Hypothalamus (tissue), 51 donors: ENCODE measurements at places on chromosomes 4 and X.

DNA sequence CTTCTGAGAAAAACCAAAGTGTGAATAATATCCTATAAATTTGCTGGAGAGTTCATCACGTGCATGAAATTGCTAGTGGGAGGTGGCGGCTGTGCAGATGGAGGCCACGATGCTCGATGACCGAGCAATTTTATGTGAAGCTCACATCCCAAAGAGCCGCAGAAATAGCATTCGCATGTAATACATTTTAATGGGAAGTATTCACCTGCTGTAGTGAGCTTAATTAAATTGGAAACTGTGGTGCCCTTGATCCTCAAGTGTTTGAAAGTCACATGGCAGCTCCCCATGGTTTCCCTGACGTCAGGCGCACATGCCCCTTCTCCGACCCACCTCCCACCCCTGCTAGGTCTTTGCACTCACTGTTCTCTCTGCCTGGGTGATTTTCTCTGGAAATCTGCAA, 136.8 kb downstream of the STK32B start:
- no peak for DNase-seq

- no peak for DNase-seq
These were observed 54.2 kb upstream of the SMIM10 start for GRCh38 chrX:134936542-134936941.

GRCh38 chrX:69022430-69022829, 142.8 kb downstream of the PJA1 start:
- no peak for DNase-seq

- no peak for DNase-seq
These were observed 26.1 kb downstream of the PPP2R3B start for GRCh38 chrX:360496-361150.

DNA sequence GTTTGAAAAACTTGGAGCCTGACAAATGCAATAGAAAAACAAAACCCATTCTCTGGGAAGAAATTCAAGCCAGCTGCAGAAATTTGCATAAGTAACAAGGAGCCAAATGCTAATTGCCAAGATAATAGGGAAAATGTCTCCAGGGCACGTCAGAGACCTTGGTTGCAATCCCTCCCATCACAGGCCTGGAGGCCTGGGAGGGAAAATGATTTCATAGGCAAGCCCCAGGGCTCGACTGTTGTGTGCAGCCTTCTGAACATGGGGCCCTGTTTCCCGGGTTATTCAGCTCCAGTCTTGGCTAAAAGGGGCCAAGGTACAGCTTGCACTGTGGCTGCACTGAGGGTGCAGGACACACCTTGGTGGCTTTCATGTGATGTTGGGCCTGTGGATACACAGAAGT, 760.4 kb upstream of the PABPC4L start:
- DNase-seq = no peak

- DNase-seq = no peak
These were observed 2.8 kb downstream of the PORCN start for GRCh38 chrX:48511560-48511959.

DNA sequence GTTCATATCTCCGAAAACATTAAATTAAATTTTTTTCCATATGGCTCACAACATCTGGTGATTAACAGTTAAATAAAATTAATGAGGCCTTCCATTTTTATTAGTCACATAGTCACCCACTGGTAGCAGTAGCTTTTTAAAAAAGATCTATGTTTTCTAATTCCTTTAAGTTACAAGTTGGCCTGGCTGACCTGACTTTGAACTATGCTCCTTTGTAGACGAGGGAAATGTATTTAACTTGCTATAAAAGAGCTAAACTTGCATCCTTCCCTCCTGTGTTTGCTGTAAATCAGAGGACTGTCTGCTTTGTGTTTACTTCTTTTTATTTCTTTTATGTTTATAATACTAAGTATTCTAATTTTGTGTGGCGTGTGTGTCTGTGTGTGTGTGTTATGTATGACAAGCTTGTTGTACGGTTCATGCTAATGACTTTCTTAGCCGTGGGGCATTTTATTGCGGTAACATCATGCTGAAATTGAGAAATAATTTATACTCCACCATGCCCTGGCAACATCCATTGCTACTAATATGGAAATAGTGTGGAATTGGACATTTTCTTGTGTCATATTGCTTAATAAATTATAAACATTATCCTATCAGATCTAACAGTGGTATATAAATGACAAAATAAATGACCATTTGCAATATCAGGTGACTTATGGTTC, 241.7 kb downstream of the SNCA start:
- no peak for DNase-seq

GRCh38 chrX:154724993-154725756, 25.7 kb downstream of the GAB3 start:
- no peak for DNase-seq

DNA sequence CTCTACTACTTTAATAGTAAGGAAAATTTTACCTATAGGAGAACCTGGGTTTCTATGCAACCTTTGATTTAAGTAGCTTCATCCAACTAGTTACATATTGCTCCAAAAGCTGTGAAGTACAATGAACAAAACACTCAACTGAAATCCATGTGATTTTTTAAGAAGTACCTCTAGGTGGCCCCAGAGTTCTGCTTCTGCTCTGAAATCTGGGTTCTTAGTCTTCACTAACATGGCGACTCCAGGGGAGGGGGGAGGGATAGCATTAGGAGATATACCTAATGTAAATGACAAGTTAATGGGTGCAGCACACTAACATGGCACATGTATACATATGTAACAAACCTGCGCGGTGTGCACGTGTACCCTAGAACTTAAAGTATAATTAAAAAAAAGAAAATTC, 73.4 kb upstream of the MAGEB2 start:
- no peak for DNase-seq

GRCh38 chrX:93422693-93423092, 250.7 kb downstream of the NAP1L3 start:
- DNase-seq = no peak

DNA sequence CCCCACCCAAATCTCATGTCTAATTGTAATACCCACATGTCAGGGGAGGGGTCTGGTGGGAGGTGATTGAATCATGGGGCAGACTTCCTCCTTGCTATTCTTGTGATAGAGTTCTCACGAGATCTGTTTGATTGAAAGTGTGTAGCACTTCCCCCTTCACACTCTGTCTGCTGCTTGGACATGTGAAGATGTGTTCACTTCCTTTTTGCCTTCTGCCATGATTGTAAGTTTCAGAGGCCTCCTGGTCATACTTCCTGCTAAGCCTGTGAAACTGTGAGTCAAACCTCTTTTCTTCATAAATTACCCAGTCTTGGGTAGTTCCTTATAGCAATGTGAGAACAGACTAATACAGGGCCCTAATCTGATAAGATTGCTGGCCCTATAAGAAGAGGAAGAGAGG, 1514.8 kb downstream of the RPA4 start:
- no peak for DNase-seq

GRCh38 chrX:17007134-17007768, 60.8 kb downstream of the REPS2 start:
- no peak for DNase-seq

- DNase-seq = no peak
These were observed 586.0 kb upstream of the AADAT start for GRCh38 chr4:170675568-170676262.

DNA sequence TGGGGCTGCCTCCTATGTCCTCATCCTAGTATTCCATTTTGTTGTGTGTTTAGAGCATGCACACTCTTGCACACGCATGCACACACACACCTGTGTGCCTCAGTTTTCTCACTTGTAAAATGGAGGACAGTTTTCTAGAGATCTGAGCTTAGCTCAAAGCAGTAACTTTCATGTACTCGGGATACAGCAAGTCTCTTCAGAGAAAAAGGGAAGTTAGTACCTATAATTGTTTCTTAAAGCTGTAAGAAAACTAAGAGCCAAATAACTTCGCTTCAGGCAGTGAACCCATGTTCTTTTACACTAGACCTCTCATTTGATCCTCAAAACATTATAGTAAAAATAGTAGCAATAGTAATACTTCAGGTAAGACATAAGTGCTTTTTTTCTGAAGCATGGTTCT, 49.6 kb downstream of the KIT start:
- no peak for DNase-seq

GRCh38 chr4:142960867-142961644, 115.0 kb upstream of the INPP4B start:
- no peak for DNase-seq

DNA sequence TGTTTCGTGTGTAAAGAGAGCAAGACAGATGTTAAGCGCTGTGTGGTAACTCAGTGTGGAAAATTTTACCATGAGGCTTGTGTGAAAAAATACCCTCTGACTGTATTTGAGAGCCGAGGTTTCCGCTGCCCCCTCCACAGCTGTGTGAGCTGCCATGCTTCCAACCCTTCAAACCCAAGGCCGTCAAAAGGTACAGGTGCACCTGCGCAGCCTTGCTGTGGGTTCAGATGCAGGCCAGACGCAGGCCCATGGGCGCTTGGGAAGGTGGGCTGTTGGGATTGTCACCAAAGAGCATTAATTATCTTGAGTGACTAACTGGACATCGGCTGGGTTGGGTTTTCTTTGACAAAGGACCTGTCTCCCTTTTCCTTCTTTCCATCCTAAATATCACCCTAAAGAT, 55.4 kb downstream of the NELFA start:
- no peak for DNase-seq

DNA sequence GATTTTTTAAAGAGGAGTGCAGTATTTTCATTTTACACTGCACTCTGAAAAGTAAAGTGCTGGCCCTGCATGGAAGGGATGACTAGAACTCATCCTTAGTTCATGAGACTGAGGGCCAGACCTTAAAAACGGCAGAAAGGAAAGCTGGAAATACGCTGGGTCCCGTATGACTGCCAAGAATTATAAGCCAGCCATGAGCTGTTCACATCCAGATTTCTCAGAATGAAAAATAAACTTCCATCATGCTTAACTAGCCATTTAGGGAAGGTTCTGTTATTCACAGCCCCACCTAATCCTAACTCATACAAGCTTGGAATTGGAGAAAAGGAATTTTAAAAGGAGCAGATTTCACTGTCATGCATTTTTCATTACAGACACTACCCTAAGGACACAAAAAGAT, 894.4 kb downstream of the FAT4 start:
- DNase-seq = no peak

DNA sequence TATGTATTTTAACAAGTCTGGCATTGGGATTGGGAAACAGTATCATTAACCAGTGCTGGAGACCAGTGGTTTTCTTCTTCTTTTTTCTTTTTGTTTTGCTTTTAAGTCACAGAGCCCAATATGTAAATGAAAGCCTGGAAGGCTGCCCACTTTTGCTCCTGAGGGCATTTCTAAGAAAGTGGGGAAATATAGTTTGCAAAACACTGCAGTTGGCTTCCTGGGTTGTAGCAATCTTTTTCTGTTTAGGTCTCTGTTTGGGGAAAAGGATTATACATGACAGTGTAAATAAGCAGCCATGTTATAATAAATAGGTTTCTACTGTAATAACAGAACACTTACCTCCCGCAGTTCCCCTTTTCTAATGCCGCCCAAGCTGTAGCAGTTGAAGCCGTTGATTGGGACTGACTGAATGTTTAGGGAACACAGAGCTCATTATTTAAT, 105.5 kb downstream of the TMEM164 start:
- no peak for DNase-seq

DNA sequence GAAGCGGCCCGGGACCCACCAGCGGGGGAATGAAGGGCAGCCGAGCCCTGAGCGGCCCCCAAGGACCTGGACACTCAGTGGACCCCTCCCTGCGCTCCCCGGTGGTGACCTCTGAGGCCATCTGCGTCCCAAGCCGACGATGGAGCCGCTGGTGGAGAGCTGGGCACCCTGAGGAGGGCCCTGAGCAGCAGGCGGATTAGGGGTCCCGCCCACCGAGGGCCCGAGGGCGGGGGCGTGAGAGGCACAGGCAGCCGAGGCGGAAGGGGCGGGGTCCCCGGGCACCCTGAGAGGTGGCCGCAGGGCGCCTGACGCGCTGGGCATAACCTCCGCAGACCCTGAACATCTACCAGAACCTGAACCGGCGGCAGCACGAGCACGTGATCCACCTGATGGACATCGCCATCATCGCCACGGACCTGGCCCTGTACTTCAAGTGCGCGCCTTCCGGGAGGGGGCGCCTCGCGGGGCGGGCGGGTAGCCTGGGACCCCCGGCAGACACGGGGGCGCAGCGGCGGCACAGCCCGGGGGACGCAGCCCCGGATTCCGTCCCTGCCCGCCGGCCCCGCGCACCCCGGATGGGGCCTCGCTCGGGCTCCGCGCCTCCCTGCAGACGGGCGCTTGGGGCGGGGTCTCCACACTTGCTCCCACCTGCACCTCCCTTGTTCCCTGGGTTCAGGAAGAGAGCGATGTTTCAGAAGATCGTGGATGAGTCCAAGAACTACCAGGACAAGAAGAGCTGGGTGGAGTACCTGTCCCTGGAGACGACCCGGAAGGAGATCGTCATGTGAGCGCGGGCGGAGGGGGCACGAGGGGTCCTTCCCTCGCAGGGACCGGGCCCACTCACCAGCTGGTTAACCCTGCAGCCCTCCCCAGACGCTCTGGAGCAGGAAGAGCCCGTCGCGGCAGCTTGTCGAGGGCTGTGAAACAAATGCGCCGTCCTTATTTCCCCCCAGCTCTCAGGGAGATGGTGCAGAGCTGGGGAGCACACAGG, 10.3 kb downstream of the ATP5ME start:
- DNase-seq = no peak

GRCh38 chr4:67684839-67685531, 16.0 kb downstream of the UBA6 start:
- DNase-seq = no peak

GRCh38 chr4:39505581-39505980, 21.7 kb downstream of the UGDH start:
- DNase-seq = no peak

DNA sequence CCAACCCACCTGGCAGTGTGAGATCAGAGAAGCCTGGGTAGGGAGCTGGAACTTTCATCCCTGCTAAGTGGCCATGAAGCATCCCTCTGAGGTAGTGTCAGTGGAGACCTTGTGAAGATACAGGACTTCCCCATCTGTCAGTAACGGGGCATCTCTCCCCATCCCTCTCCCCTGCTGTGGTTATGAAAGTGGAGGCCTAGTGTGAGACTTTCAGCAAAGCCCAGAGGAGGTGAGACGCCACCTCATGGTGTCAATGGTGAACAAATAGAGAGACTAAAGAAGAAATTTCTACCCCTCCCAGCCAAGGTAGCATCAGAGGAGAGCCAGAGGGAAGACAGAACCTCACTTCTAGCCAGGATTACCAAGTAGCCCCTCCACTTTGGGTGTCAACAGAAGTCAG, 150.2 kb downstream of the VEGFC start:
- no peak for DNase-seq

DNA sequence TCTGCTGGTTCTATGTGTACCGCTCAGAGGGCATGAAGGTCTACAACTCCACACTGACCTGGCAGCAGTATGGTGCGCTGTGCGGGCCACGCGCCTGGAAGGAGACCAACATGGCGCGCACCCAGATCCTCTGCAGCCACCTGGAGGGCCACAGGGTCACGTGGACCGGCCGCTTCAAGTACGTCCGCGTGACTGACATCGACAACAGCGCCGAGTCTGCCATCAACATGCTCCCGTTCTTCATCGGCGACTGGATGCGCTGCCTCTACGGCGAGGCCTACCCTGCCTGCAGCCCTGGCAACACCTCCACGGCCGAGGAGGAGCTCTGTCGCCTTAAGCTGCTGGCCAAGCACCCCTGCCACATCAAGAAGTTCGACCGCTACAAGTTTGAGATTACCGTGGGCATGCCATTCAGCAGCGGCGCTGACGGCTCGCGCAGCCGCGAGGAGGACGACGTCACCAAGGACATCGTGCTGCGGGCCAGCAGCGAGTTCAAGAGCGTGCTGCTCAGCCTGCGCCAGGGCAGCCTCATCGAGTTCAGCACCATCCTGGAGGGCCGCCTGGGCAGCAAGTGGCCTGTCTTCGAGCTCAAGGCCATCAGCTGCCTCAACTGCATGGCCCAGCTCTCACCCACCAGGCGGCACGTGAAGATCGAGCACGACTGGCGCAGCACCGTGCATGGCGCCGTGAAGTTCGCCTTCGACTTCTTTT, 32.2 kb downstream of the WFS1 start:
- no peak for DNase-seq
